Spinal cord (tissue), 10 donors: ENCODE measurements at places on chromosomes 6 and 20. TPM values are rescaled to one million over a fixed set of nuclear protein-coding genes. Genes with fewer than 3 reads are reported as not detected.

The TNF gene
- not detected for total RNA-seq

DNA sequence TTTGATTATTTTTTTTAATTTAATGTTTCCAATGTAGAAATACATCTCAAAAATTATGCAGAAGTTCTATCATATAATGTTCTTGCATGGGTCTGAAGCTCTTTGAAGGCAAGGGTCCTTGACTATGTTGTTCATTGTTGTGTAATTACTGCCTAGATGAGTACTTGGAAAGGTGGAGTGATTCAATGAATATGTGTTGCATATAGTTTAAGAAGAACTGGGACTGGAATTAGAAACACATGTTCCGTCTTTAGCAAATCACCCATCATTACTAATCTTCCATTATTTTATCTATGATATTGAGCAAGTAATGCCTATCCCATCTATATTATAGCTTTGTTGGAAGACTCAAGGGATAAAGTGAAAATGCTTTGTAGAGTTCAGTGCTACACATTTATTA is 147.3 kb downstream of the LAMA2 start:
- no peak overlapping the region for H3K27ac ChIP-seq
- H3K36me3 ChIP-seq: no peaks in the 10 kb centered on the region
- DNase-seq: no peak
- H3K4me3 ChIP-seq: no peak overlapping the region
- H3K4me1 ChIP-seq: no peaks in the 10 kb centered on the region
- H3K27me3 ChIP-seq: no peaks in the 10 kb centered on the region

- no peaks in the 10 kb centered on the region for H3K27me3 ChIP-seq
- H3K36me3 ChIP-seq: no peaks in the 10 kb centered on the region
- no peak for DNase-seq
These were observed 1.9 kb upstream of the ELOVL4 start for GRCh38 chr6:79949233-79949632.

GRCh38 chr6:13561624-13562267 is 12.7 kb upstream of the SIRT5 start:
- H3K27me3 ChIP-seq: no peaks in the 10 kb centered on the region
- H3K36me3 ChIP-seq: no peaks in the 10 kb centered on the region
- no peak for DNase-seq
- peaks cover 7% of the 10 kb centered on the region for H3K4me1 ChIP-seq
- no peak overlapping the region for H3K27ac ChIP-seq

The SEL1L2 gene
- not detected for total RNA-seq

The NANP gene
- 6.3 TPM for total RNA-seq

DNA sequence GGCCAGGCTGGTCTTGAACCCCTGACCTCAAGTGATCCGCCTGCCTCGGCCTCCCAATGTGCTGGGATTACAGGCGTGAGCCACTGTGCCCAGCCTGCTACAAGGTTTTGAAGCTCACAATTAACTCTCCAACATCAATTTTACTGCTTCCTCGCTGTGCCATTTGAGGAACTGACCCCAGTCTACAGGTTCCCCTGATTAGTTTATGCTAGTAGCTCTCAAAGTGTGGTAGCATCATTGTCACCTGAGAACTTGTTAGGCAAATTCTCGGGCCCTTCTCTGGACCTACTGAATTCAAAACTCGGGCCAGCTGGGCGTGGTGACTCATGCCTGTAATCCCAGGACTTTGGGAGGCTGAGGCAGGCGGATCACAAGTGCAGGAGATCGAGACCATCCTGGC is 49.4 kb downstream of the MCUR1 start:
- H3K27me3 ChIP-seq: no peaks in the 10 kb centered on the region
- peaks cover 6% of the 10 kb centered on the region for H3K4me1 ChIP-seq
- H3K36me3 ChIP-seq: no peaks in the 10 kb centered on the region
- no peak overlapping the region for H3K27ac ChIP-seq

DNA sequence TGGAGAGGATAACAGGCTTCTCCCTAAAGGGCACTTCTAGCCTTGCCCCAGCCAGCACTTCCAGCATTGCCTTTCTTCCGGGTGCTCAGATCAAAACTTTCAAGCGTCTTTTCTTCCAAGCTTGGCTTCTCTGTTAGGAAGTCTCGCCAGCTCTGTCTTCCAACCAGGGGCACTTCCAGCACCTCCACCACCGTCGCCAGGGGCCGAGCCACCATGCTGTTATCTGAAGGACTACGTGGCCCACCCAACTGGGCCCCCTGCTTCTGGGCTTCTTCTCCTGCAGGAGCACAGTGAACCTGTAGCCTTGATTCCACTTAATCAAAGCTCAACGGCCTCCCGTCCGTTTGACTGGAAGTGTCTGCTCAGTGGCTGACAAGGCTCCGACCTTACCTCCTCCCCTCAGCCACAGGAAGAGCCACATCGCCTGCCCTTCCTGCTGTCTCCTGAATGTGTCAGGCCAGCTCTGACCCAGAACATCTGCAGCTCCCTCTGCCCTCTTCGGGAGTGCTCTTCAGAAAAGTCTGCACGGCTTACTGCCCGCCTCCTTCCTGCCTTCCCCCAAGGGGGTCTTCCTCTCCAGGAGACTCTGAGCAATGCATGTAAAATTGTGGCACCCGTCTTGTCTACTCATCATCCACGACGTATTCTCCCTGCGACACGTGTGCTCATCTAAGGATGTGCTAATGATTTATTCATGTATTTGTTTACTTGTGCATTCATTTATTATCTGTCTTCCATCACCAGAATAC is 527.0 kb downstream of the CDH26 start:
- H3K27me3 ChIP-seq: no peaks in the 10 kb centered on the region
- H3K4me1 ChIP-seq: no peaks in the 10 kb centered on the region
- H3K4me3 ChIP-seq: no peak overlapping the region
- H3K27ac ChIP-seq: no peak overlapping the region
- H3K36me3 ChIP-seq: no peaks in the 10 kb centered on the region

The PRSS16 gene
- 0.50 TPM for total RNA-seq

The MAS1 gene
- 0.10 TPM for total RNA-seq

DNA sequence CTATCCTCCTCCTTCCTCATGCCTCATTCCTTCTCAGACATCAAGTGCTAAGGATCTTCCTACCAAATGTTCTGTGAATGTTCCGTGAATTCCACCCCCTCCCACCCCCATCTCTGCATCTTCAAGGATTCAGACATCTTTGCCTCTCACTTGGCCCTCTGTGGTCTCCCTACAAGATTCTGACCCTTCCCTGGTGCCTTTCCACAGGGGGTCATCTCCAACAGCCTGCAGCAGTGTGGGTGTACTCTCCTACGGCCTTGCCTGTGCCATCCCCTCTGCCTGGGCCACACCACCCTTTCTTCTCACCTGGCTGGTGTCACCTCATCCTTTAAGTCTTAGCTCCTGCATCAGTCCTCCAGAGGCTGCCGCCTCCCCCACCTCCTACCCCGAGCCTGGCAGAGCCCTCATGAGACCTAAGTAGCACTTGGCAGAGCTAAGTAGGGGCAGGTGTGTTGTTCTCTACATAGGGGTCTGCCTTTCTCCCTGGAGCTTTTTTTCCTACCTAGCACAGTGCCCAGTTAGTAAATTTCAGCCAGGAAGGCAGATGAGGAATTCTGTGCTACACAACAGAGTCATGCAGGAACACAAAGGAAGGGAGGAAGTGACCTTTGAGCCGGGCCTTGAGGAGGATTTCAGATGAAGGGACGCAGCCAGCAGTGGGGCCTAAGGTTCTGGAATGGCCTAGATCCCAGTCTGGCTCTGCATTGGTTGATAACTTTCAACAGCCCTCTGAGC is 43.1 kb downstream of the TM9SF4 start:
- no peaks in the 10 kb centered on the region for H3K4me1 ChIP-seq
- no peak overlapping the region for H3K4me3 ChIP-seq
- no peak for DNase-seq
- H3K27me3 ChIP-seq: no peaks in the 10 kb centered on the region
- H3K36me3 ChIP-seq: peaks cover 75% of the 10 kb centered on the region
- no peak overlapping the region for H3K27ac ChIP-seq

- peaks cover 2% of the 10 kb centered on the region for H3K36me3 ChIP-seq
- no peak for DNase-seq
- no peak overlapping the region for H3K4me3 ChIP-seq
- H3K27me3 ChIP-seq: peaks cover 39% of the 10 kb centered on the region
- peaks cover 38% of the 10 kb centered on the region for H3K4me1 ChIP-seq
These were observed 13.1 kb downstream of the TNXB start for GRCh38 chr6:32096087-32096393.

- H3K27me3 ChIP-seq: no peaks in the 10 kb centered on the region
- no peak overlapping the region for H3K27ac ChIP-seq
These were observed 26.8 kb downstream of the TGM2 start for GRCh38 chr20:38138086-38138778.

The ADAM33 gene
- 21.1 TPM for total RNA-seq

The PTPRA gene
- 113 TPM for total RNA-seq

GRCh38 chr20:6184086-6184485 is 61.3 kb upstream of the FERMT1 start:
- H3K27me3 ChIP-seq: no peaks in the 10 kb centered on the region
- H3K27ac ChIP-seq: no peak overlapping the region
- H3K4me3 ChIP-seq: no peak overlapping the region
- DNase-seq: no peak
- no peaks in the 10 kb centered on the region for H3K36me3 ChIP-seq

GRCh38 chr6:161116554-161116953 is 125.0 kb downstream of the MAP3K4 start:
- H3K27me3 ChIP-seq: no peaks in the 10 kb centered on the region
- H3K4me1 ChIP-seq: no peaks in the 10 kb centered on the region
- peaks cover 24% of the 10 kb centered on the region for H3K36me3 ChIP-seq
- DNase-seq: no peak

The GGTLC1 gene
- total RNA-seq: not detected

DNA sequence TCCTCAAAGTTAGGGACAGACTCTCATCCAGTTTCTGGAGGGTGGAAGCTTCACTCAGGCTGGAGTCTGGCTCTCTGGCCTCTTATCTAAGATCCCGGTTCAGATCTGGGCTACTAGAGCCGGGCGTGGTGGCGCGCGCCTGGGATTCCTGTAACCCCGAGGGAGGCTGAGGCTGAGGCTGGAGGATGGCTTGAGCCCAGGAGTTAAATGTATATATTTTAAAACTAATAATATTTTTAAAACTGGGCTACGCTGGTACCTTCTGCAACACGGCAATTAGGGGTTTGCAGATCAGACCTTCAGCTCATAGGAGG is 710 bp upstream of the ZNF343 start:
- no peak for DNase-seq
- no peaks in the 10 kb centered on the region for H3K36me3 ChIP-seq
- H3K27me3 ChIP-seq: no peaks in the 10 kb centered on the region
- H3K4me1 ChIP-seq: peaks cover 13% of the 10 kb centered on the region
- peak overlapping the region; percentile 96 for H3K4me3 ChIP-seq

DNA sequence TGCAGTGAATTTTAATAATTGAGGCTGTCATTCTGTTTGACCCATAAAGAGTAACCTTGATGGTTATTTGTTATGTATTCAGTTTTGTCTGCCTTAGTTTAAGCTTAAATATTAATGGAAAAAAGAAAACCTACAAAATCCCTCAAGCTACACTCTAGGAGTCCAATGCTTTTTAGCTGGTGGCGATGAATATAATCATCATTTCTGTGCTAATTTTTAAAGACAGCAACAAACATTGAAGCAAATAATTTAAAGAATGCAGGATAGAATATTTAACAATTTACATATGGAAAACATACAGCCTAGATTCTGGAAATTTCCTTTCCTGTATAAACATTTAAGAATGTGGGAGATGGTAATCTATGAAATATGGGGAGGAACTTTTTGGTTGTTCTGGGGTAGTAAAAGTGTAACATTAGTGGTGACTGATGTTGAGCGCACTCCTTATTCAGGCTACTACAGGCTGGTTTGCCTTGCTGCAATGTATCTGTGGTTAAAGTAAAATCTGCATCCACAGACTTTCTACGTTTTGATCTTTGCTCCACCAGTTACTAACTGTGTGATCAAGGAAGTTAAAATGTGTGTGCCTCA is 287.9 kb upstream of the DEFB112 start:
- no peaks in the 10 kb centered on the region for H3K4me1 ChIP-seq
- DNase-seq: no peak
- no peak overlapping the region for H3K4me3 ChIP-seq
- no peaks in the 10 kb centered on the region for H3K36me3 ChIP-seq
- H3K27ac ChIP-seq: no peak overlapping the region

The MYCT1 gene
- 13.0 TPM for total RNA-seq

The CST2 gene
- total RNA-seq: not detected

GRCh38 chr20:41551011-41551705 is 67.0 kb downstream of the CHD6 start:
- no peaks in the 10 kb centered on the region for H3K36me3 ChIP-seq
- H3K27me3 ChIP-seq: no peaks in the 10 kb centered on the region
- no peaks in the 10 kb centered on the region for H3K4me1 ChIP-seq
- H3K4me3 ChIP-seq: no peak overlapping the region
- no peak overlapping the region for H3K27ac ChIP-seq
- no peak for DNase-seq

GRCh38 chr6:12036766-12037165 is 24.7 kb downstream of the HIVEP1 start:
- H3K4me1 ChIP-seq: no peaks in the 10 kb centered on the region
- H3K4me3 ChIP-seq: no peak overlapping the region
- H3K27ac ChIP-seq: no peak overlapping the region
- no peak for DNase-seq
- no peaks in the 10 kb centered on the region for H3K36me3 ChIP-seq
- no peaks in the 10 kb centered on the region for H3K27me3 ChIP-seq

- no peak overlapping the region for H3K27ac ChIP-seq
- no peaks in the 10 kb centered on the region for H3K4me1 ChIP-seq
- DNase-seq: no peak
- no peak overlapping the region for H3K4me3 ChIP-seq
These were observed 33.5 kb upstream of the BMP2 start for GRCh38 chr20:6733965-6734364.

- DNase-seq: no peak
- H3K4me1 ChIP-seq: no peaks in the 10 kb centered on the region
- no peaks in the 10 kb centered on the region for H3K27me3 ChIP-seq
- H3K27ac ChIP-seq: no peak overlapping the region
These were observed 37.9 kb downstream of the PTPRA start for GRCh38 chr20:2911200-2911599.

The RGS17 gene
- 8.9 TPM for total RNA-seq

DNA sequence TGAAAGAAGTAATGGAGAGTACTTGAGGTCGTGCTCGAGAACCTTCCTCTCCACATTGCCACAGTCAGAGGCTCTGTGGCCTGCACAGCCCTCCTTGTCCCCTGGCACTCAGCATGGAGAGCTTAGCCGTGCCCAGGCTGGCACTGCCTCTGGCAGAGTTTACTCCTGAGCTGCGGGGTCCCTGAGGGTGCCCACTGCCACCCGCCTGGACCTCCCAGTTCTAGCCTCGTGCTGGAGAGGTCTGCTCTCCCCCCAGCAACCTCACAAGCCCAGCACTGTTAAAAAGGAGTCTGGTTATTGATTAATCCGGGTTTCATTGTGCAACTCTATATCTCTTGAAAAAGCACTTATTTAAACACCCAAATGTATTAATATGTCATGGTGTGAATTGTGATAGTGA is 226.8 kb downstream of the TMEM242 start:
- peaks cover 7% of the 10 kb centered on the region for H3K36me3 ChIP-seq
- DNase-seq: no peak
- H3K4me1 ChIP-seq: peaks cover 12% of the 10 kb centered on the region
- H3K4me3 ChIP-seq: no peak overlapping the region

- H3K4me3 ChIP-seq: no peak overlapping the region
- H3K36me3 ChIP-seq: no peaks in the 10 kb centered on the region
- H3K27me3 ChIP-seq: no peaks in the 10 kb centered on the region
- H3K4me1 ChIP-seq: peaks cover 9% of the 10 kb centered on the region
- DNase-seq: no peak
These were observed 214.9 kb upstream of the GMDS start for GRCh38 chr6:2460216-2460745.
